ENCODE measurements at places on chromosomes 16 and 17.

GRCh38 chr17:67137860-67138259 lies 93.5 kb downstream of the CACNG1 start:
- no peak for DNase-seq

DNA sequence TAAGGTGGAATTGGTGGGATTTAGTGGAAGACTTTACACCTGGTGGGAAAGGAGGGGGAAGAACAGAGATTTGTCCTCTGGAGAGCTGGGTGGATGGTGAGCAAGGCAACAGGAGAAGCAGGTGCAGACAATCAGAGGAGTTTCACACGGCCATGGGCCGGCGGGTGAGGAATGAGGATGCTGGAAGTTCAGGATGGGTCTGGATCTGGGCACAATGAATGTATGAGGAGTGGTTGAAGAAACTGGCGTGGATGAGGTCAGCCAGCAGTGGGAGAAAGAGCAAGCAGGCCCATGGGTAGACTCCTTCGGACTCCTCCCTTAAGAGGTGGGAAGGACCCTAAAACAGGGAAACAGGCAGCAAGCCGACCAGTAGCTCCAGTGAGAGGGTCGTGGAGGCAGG lies 10.1 kb upstream of the MNT start:
- DNase-seq: no peak

DNA sequence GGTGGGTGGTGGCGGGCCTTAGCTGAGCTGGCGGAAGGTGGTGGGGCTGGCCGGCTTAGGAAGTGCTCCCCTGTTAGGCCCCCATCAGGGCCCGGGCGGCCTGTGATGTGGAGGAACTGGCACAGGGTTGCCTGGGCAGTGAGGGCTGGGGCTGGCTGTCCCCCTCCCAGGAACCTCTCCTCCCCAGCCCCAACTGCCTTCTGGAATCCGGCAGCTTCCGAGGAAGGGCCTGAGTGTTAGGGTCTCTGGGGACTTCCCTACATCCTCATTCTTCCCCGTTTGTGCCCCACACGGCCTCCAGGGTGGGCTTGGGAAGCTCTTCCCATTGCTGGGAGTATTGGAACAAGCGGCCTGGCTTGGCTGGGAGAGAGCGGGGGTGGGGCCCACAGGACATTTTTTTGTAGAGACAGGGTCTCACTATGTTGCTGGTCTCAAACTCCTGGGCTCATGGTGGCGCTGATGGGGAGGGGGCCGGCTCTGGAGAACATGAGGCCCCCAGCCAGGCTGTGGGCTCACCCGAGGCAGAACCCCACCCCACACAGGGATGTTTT lies 89.9 kb upstream of the CIBAR2 start:
- no peak for DNase-seq

GRCh38 chr16:55502801-55503366 lies 6.0 kb upstream of the LPCAT2 start:
- no peak for DNase-seq

DNA sequence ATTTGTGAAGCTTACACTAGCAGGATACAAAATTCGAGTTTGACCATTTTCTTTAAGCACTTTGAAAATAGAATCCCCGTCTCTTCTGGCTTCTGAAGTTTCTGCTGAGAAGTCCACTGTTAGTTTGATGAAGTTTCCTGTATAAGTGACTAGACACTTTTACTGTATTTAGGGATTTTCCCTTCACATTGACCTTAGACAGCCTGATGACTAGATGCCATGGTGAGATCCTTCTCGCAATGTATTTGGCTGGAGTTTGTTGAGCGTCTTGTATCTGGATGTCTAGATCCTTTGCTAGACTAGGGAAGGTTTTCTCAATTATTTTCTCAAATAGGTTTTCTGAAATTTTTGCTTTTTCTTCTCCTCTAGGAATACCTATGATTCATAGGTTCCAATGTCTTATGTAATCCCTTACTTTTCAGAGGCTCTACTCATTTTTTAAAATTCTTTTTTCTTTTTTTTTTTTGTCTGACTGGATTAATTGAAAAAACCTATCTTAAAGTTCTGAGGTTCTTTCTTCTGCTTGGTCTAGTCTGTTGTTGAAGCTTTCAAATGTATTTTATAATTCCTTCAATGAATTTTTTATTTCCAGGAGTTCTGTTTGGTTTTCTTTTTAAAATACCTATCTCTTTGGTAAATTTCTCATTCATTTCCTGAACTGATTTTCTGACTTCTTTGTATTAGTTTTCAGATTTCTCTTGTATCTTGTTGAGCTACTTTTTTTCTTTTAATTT lies 63.7 kb upstream of the ABCC11 start:
- no peak for DNase-seq

DNA sequence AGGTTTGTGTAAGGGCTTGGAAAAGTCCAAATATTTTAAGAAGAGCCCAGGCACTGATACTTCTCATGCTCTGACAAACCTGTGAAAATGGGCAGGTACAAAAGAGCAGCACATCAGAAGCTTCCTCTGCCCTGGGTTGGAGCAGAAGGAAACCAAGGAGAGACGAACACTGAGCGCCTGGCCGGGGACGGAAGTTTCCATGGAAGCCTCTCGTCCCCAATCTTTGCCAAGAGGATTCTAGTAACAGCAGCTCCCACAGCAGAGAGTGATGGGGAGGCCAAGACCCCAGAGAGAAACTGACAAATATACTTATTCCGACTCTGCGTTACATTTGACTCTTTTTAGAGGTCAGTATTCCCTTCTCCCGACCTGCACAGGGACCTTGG lies 268.5 kb downstream of the C16orf95 start:
- no peak for DNase-seq

GRCh38 chr16:22014271-22014873 lies 6.5 kb downstream of the MOSMO start:
- DNase-seq: no peak

DNA sequence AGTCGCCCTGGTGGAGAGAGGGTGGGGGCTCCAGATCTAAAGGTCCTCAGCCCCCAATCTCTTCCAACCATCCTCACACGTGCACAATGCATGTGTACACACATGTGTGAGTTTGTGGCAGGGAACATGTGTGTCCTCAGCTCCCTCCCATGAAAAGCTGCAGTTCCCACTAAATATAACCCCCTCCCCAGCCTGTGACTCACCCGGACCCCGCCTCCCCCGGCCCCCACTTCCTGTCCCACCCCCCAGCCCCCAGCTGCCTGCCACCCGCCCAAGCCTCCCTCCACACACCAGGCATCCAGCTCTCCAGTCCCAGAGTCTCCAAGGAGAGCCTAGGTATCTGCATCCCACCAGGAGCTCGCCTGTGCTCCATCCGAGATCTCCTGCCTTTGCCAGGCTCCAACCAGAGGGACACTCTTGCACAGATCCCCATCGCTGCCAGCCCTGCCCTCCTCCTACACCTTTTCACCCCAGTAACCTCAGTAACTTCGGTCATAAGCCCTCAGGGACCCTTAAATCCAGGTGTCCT lies 3.9 kb downstream of the DLG4 start:
- DNase-seq: no peak

GRCh38 chr17:73595479-73595878 lies 48.8 kb downstream of the SDK2 start:
- no peak for DNase-seq

DNA sequence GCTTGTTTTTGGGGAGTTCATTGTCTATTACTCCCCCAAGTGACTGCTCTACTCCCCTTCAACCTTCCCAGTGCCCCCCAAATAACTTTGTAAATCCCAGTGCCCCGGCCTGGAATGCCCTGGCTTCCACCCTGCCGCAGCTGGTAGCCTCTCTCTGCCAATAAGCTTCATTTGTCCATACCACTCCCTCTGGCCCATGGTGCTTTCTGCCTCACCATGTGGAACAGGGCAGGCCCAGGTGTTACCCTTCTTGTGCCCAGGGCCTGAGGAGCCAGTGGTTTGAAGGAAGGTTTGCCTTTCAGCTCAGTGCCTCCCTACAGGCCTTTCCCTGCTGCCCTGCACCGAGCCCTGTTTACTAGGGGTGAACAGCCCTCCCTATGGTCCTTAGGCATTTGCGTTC lies 134.2 kb downstream of the AATF start:
- DNase-seq: no peak

- DNase-seq: no peak
Observed at GRCh38 chr17:17447264-17447663, 29.5 kb upstream of the MED9 start.

DNA sequence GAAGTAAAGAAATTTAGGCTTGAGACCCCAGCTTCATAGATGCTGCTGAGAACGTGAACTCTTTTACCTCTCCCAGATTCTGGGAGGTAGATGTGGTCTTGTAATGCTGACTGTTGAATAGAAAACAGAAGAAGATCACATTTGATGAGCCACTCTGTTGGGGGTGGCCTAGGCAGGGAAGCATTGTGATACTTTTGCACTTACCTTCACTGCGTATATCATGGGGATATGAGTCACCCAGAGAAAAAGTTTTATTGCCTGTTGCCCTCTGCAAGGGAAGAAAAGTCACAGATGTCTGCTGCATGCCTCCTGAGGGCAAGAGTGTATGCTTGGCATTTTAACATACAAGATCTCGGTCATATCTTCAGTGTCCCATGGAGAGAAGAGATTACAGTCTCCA lies 365.4 kb downstream of the SNX29 start:
- DNase-seq: no peak

GRCh38 chr17:8806926-8807550 lies 7.9 kb upstream of the MFSD6L start:
- no peak for DNase-seq

- no peak for DNase-seq
Observed at GRCh38 chr16:7689234-7689633, 356.6 kb downstream of the RBFOX1 start.

- no peak for DNase-seq
Observed at GRCh38 chr16:89326721-89327120, 109.2 kb downstream of the ZNF778 start.

GRCh38 chr16:28984619-28985135 lies at the start of gene LAT:
LAT (plus strand) TSS chr16:28985052; CDS start chr16:28985418, 366 bp downstream.
- peak; percentile 46 for DNase-seq

DNA sequence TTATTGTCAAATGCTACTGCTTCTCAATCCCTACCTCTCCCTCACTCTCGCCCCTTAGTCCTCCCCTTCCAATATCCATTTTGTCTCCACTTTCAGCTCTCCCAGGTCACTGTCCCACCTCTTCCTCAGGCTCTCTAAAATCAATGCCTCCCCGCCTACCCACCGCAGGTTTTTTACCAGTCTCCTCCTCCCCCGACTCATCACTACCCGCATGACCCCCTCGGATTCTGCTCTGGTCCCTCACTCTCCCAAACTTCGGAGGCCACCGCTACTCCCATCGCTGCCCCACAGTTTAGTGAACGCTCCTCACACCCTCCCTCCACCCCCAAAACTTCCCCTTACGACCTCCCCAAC lies 513 bp downstream of the CRLF3 start:
- DNase-seq: no peak

DNA sequence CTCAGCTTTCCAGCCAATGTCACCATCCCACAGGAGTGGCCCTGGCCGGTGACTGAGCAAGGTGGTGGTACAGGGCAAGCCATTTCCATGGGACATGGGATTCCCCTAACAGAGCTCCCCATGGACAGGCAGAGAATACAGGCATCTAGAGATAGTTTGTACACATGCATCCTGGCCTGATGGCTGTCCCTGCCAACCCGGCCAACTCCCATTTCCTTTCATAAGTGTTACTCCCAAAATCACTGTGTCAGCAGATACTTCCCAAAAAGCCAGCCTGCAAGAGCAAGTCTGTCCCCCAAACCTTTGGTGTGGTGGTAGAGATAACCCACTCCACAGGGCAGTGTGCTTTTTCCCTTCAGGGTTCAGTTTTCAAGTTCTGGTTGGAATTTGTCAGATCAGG lies 32.4 kb upstream of the SLC47A1 start:
- no peak for DNase-seq

DNA sequence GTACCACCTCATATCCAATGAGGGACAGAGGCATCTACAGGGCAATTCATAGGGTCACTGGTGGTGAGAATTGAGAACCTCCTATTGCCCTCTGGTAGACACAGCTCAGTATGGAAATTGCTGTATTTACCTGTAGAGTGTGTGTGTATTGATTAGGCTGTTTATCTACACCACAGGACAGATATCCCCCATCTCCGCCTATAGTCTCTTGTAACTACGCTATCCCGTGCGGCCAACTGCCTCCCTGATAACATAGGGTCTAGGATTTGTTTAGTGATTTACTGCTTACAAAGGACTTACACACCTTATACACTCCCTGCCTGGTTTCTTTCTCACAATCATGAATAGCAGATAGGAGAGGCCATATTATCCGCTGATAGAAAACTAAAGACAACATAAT lies 1.7 kb upstream of the STAT3 start:
- DNase-seq: no peak

DNA sequence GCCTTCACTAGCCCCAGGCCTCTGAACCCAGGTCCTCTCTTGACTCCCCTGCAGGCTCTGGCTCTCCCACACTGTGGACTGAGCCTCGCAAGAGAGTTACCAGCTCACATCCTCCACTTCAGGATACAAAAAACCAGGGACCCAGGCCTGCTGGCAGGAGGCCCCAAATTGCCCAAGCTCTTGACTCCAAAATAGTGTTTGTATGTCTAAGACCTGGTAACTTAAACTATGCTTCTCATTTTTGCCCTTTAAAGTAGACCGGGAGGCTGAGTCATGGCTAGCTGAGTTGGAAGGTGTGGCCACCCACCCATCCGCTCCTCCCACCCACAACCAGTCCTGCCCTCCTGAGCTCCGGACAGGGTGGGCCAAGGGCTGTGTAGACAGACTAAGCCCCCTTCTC lies 250.0 kb downstream of the SOX9 start:
- no peak for DNase-seq

GRCh38 chr17:4877089-4877488 lies 22.2 kb upstream of the C17orf107 start:
- DNase-seq: no peak

DNA sequence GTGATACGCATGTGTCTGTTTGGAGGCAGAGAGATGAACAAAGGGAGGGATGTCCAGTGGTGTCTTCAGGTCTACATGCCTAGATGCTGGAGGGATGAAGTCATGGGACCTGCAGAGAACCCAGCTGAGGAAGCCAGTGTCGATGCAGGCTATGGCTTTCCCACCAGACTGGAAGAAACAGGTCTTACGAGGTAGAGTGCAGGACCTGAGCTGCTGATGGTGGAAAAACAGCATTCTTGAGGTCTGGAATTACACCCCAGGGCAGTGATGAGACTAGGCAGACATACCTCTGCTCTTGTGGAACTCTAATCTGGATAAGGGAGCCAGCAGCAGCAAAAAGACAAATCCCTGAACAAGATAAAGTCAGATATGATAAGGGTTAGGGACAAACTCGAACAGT lies 37.4 kb downstream of the ARSG start:
- no peak for DNase-seq

- no peak for DNase-seq
Observed at GRCh38 chr17:63639125-63639524, 16.9 kb downstream of the MAP3K3 start.

DNA sequence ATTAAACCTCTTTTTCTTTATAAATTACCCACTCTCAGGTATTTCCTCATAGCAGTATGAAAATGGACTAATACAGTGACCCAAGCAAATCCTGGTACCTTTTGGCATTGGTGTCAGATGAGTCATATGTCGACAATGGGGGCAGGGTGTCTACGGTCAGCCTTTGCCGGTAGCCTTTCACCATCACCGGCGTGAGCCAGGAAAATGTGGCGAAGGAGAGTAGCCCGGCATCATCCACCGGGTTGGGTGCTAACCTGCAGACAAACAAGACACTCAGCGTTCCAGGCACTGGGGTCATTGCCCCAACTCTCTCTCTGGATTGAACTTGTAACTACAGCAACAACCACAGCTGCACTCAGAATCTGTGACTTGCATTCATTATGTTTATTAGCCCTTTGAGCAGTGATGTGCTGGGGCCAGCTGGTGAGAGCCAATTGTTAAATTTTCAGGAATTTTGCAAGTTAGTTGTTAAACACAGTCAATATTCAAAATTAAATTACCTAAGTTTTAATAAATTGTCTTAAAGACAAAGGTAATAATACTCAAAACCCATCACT lies 11.9 kb downstream of the ABCC12 start:
- no peak for DNase-seq

- no peak for DNase-seq
Observed at GRCh38 chr17:8126491-8127066, 2.7 kb upstream of the HES7 start.

Measured in stimulated activated CD8-positive, alpha-beta memory T cell treated with anti-CD3 and anti-CD28 coated beads, Interleukin-7, amount 100 ng/mL, for 1 hour (primary cell).